ENCODE measurements at places on chromosomes 6 and 20.

GRCh38 chr20:36700438-36700837 is 45.5 kb downstream of the NDRG3 start:
- no peak for DNase-seq

GRCh38 chr20:62787321-62787720 is 9.0 kb upstream of the MRGBP start:
- no peak for DNase-seq

DNA sequence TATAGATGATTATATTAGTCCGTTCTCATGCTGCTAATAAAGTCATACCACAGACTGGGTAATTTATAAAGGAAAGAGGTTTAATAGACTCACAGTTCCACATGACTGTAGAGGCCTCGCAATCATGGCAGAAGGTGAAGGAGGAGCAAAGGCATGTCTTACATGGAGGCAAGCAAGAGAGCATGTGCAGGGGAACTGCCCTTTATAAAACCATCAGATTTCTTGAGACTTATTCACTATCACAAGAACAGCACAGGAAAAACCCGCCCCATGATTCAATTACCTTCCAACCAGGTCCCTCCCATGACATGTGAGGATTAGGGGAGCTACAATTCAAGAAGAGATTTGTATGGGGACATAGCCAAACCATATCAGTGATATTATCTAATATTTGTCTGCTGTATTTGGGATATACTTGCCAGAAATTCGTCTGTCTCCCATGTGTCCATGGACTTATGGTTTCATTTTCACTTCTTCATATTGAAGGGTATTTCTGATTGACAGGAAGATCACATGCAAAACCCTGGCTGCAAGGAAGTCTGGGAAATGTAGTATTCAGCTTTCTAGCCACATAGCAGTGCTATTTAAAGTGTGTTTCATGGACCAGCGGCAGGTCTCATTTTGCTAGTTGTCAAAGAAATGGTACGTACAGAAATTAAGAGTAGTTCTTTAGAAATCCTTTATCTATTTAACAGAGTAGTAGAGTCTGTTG is 50.5 kb upstream of the PAK5 start:
- DNase-seq = no peak

- no peak for DNase-seq
These were observed 789.8 kb upstream of the MAP3K7 start for GRCh38 chr6:91376686-91377085.

GRCh38 chr20:46004889-46005473 is 3.7 kb upstream of the MMP9 start:
- DNase-seq = no peak

DNA sequence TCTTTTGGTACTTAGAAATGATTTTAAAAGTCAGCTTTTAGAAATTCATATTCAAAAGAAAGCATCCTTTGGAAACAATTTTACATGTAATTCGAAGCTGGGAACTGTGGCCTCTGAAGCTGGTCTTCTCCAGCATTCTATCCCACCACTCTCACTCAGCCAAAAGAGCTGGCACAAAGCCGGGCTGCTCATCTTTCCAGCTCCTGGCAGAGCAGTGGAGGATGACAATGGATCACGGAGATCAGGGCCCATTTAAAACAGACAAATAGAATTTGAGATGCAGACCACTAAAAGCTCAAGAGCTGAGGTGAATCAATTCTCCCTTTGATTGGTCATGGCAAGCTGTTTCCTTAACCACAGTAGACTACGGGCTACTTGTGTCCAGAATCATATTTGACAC is 60.6 kb downstream of the OTOR start:
- DNase-seq = no peak

GRCh38 chr20:13525225-13525940 is 113.3 kb downstream of the TASP1 start:
- DNase-seq = no peak

DNA sequence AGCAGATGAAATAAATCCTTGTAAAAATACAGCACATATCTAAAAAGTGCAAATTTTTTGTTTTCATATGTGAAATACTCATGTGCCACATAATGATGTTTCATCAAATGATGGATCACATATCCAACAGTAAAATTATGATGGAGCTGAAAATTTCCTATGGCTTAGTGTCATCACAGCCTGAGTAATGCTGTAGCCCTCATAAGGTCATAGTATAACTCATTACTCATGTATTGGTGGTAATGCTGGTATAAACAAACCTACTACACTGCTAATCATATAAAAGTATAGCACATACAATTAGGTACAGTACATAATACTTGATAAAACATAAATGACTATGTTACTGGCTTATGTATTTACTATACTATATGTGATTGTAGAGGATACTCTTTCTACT is 12.9 kb downstream of the TSPYL1 start:
- no peak for DNase-seq

- no peak for DNase-seq
These were observed 116.2 kb upstream of the STMND1 start for GRCh38 chr6:16985513-16986284.

DNA sequence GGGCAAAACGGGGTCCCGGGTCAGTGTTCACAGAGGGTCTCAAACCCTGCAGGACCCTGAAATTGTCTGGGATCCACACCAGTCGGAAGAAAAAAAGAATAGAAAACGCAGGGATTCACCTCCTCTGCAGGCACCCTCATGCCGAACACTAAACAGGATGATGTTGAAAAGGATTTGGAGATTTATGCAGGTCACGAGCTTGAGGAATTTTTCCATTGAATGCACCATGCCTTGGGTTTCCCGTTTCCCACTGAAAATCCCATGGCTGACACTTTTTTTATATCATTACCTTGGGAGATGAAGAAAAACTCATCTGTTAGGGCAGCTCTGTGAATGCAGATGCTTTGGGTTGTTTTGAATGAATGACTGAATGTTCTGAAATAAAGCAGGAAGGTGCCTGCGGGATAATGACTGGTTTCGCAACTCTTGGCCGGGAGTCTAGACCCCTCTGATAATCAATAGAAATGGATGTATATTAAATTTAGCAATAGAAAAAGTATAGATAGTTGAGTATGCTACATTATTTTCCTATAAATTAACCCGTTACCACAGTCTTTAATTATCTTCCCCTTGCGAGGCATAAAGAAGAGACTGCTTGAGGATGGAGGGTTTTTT is 147.5 kb upstream of the AFDN start:
- DNase-seq = no peak

DNA sequence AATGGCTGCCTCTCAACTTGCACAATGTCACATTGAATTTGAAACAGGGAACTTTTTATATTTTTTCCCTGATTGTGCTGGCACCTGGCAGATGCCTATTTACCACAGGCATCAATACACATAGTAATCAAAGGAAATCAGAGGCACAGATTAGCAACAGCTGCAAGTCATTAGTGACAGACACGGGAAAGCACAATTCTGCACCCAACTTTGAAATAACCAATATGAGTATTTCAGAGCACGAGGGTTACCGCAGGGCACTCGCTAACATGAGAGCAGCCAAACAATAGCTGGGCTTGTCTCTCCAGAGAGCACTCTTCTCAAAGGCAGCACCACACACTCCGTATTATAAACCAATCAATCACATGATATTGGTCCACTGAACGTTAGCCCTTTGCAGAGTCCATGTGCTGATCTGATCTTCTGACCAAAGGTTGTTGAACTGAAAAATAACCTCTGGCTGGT is 149.5 kb downstream of the RNF144B start:
- no peak for DNase-seq

DNA sequence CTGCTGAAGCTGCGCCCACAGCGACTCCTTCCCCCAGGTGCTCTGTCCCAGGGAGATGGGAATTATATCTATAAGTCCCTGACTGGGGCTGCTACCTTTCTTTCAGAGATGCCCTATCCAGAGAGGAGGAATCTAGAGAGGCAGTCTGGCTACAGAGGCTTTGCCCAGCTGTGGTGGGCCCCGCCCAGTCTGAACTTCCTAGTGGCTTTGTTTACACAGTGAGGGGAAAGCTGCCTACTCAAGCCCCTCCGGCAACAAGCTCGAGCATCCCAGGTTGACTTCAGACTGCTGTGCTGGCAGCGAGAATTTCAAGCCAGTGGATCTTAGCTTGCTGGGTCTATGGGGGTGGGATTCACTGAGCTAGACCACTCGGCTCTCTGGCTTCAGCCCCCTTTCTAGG is 152.5 kb upstream of the MAP3K7 start:
- DNase-seq = no peak

GRCh38 chr6:85168146-85168545 is 281.7 kb upstream of the NT5E start:
- DNase-seq = no peak

GRCh38 chr20:33400812-33401183 is 521 bp downstream of the CDK5RAP1 start:
- DNase-seq = no peak

GRCh38 chr6:31171931-31172905 is 1.7 kb upstream of the POU5F1 start:
- no peak for DNase-seq

GRCh38 chr20:56414842-56415765 is 3.0 kb downstream of the CASS4 start:
- no peak for DNase-seq

GRCh38 chr6:20751293-20751935 is 217.2 kb downstream of the CDKAL1 start:
- DNase-seq = no peak

GRCh38 chr6:160128879-160129516 is 7.4 kb downstream of the SLC22A1 start:
- no peak for DNase-seq

DNA sequence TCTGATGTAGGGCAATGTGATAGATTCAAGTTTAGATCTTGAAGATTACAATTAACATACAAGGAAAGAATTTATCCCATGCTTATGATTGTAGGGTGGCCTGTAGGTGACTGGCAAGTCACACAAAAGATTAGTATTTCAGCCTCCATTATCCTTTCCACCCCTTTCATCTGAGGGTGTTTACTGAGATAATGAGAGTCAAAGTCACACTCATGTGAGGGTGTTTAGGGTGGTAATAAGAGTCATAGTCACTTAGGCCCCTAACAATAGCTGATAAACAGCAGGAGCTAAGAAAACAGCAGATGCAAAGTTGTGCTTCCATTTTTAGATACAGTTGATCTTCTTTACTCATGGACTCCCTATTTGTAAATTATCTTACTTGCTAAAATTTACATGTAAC is 11.4 kb downstream of the FAM184A start:
- no peak for DNase-seq

- no peak for DNase-seq
These were observed 256.5 kb upstream of the RREB1 start for GRCh38 chr6:6851059-6851948.

DNA sequence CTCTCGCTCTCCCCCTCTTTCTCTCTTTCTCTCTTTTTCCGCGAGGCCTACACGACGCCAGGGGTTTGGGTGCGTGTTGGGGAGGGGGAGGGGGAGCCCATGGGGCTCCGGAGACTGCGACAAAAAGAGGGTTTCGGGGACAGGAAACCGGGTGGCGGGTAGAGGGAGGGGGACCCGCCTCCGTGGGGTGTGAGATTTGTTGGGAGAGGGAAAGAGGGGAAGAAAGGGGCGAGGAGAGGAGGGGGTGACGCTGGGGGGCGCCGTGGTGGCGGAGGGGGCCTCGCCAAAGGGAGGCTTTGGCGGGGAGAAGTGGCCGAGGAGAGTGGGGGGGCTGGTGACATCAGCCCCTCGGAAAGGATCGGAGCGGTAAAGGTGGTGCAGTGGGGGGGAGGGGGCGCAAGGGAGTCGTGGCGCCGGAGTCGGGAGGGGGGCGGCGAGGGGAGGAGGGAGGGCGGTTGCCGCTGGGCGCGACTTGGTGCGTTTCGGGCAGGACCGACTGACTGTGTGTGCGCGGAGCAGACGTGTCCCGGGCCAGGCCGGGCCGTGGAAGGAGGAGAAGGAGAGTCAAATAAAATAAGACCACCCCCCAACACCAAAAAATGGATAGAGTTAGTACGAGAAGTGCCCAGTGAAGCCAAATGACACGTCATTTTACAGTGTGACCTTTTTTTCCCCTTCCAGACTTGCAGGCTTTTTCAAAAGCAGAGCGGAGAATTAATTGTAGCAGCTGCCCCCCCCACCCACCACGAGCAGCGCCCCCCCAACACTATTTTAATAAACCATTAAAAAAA is 39.8 kb downstream of the GNAS start:
- DNase-seq = peak; percentile 29

DNA sequence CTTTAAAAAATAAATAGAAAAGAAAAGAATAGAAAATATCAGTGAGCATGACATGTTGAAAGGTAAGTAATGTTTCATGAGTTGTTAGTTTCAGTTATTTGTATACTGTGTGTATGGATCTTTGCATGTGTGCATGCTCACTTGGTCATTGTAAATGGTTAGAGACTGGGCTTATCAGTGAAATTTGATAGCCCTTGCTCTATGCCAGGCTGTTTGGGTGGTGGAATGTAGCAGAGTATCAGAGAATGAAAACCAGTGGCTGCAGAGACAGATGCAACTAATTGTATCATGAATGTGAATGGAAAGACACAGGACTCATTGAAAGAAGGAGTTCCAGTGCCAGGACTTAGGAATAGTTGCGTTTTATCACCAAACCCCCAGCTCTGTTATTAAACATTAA is 4.2 kb downstream of the GSTA2 start:
- no peak for DNase-seq

DNA sequence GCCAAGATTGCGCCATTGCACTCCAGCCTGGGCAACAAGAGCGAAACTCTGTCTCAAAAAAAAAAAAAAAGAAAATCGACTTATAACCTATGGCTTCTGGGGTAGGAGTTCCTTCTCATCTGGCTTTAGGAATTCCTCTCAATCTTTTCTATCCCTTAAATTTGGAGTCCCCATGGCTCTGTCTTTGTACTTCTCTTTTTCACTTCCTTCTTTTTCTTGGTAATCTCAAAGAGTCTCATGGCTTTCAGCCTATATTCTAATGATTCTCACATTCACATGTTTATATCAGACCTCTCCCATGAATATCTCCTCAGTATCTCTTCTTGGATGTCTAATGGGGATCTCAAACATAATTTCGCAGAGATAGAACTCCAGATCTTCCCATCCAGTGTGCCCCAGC is 42.8 kb upstream of the RALGAPA2 start:
- no peak for DNase-seq

DNA sequence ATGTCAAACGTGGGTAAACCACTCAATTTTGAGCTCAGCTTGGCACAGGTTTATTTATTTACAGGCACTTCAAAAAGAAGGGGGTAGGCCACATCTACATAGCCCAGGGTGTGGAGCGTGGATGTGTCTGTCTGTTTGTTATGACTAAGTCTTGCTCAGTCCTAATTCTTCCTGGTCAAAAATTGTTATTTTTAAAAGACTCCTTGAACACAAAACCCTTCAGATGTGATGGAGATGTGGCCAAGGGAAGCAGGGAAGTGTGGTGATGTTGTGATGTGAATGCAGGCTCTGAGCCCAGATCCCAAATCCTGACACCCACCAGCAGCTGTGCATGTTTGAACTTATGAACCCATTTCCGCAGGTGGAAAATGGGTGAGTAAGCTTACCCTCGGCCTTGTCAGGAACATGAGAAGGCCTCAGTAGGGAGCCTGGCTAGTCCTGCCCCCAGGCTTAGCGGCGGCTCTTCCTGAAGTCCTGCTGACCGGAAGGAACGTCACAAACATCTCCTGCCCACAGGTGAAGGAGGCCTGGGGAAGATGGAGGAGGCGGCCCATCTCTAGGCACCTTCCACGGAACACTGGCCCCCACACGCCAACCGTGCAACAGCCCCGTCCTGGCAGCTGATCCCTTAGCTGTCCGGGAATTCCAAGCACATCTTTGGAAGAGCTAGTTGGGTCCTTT is 119.7 kb downstream of the MYLK4 start:
- DNase-seq = no peak
